ENCODE measurements at places on chromosomes 11 and 22. TPM values are rescaled to one million over a fixed set of nuclear protein-coding genes. Genes with fewer than 3 reads are reported as not detected.

GRCh38 chr22:17878186-17878694 lies 104.0 kb upstream of the BID start:
- no peak for DNase-seq

DNA sequence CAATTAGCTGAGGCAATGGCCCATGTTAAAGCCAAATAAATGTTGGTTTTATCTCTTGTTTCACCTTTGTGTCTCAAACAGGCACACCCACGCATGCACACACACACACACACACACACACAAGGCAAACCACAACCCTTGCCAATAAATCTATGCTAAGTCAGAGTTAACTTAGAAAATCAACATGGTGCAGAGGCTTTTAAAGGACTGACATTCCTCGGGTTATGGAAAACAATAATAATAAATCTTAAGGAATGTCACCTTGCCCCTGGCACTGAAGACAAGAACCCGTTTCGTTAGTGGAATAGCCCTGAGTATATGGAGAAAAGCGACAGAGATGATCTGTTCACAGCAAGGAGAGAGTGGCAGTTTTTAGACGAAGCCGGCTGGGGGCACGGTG lies 326.3 kb downstream of the NTM start:
- no peak for DNase-seq

GRCh38 chr11:86172894-86173293 lies 71.7 kb upstream of the EED start:
- no peak for DNase-seq

DNA sequence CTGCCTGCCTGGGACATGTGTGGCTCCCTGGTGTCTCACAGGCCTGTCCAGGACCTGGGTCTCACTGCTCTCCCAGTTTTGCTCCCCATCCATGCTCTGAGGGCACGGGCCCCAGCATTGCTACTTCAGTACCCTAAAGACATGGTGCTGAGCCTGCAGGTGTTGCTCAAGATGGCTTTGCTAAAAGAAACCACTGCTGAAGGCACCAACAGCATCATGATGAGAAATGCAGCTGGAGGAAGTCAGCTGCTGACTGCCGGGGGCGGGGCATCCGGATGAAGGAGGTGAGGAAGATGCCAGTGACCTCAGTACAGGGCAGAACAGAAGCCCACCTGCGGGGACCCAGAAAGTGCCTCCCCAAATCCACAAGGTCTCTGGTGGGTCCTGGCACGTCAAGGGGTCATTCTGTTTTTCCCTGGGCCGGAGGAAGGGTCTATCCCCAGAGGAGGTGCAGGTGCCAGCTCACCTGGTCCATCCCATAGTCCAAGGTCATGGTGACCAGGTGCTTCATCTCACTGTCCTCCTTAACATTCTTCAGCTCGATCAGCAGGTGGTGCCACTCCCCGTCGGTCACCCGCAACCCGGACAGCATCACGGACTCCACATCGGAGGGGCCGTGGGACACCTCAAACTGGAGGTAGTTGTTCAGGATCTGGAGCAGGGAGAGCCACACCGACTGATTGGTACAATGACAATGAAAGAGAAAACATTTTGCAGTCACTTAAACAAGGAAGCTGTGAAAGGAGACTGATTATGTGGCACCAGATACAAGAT lies 63.9 kb downstream of the TRMU start:
- DNase-seq = no peak

The NLRP6 gene
- polyA plus RNA-seq = 0.15 TPM

The OR8G5 gene
- not detected for polyA plus RNA-seq

The FXYD6 gene
- polyA plus RNA-seq = 71.5 TPM
